ENCODE measurements at places on chromosomes 5 and 9.

- no peak for DNase-seq
These were observed 119.4 kb downstream of the SPOCK1 start for GRCh38 chr5:137379555-137380286.

DNA sequence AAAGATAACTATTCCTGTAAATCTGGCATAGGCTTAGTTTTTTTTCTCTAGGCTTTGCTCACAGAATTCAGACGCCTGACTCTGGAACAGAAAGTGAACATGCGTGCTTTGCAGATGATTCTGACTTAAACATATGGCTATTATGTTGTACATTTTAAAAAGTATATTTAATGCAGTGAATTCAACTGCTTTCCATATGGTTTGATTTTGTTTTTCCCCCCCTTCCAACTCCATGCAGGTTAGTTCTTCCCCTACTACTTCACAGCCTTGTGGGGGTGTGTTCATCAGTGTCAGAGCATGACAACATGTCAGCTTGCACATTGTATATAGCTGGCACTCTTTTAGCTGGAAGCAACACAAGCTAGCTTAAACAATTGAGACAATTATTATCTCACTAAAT, 226.8 kb downstream of the TMEM167A start:
- DNase-seq = no peak

GRCh38 chr9:116286297-116286696, 132.7 kb downstream of the PAPPA start:
- DNase-seq = no peak

- no peak for DNase-seq
These were observed 68.2 kb upstream of the APC start for GRCh38 chr5:112669328-112669963.

- DNase-seq = no peak
These were observed 248.0 kb downstream of the NSG2 start for GRCh38 chr5:174293481-174293880.

DNA sequence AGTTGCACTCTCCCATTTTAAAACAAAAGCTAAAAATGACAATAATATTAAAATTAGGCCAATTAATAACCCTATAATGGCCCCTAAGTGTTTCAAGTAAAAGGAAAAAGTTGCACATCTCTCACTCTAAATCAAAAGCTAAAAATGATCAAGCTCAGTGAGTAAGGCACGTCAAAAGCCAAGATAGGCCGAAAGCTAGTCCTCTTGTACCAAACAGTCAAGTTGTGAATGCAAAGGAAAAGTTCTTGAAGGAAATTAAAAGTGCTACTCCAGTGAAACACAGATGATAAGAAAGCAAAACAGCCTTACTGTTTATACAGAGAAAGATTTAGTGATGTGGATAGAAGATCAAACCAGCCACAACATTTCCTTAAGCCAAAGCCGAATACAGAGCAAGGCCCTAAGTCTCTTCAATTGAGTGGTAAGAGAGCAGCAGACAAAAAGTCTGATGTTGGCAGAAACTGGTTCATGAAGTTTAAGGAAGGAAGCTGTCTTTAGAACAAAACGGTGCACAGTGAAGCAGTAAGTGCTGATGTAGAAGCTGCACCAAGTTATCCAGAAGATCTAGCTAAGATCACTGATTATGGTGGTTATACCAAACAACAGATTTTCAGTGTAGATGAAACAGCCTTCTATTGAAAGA, 144.1 kb upstream of the ACOT12 start:
- DNase-seq = no peak

- DNase-seq = no peak
These were observed 33.9 kb downstream of the HACD4 start for GRCh38 chr9:20997503-20998076.

DNA sequence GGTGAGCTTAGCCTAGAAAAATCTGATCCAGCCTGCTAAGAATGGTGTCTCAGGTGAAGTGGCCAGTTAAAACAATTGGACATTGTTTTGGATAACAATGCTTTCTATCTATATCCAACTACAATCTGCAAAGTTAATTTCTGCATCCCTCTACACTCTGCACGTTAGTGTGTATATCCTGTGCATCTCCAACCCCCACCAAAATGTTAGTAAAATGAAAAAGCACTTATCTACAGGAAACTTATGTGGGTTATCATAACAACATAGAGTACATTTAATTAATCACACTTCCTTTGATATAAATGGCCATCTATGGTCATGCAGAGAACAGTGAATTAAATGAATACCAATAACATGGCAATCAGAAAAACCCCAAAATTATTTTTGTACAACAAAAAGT, 158.7 kb downstream of the NFIB start:
- no peak for DNase-seq

- DNase-seq = no peak
These were observed 389.6 kb downstream of the SEMA5A start for GRCh38 chr5:9156282-9156681.

- DNase-seq = no peak
These were observed 25.0 kb downstream of the C5orf15 start for GRCh38 chr5:133943475-133943817.

GRCh38 chr5:88130211-88130815, 138.3 kb downstream of the TMEM161B start:
- no peak for DNase-seq

DNA sequence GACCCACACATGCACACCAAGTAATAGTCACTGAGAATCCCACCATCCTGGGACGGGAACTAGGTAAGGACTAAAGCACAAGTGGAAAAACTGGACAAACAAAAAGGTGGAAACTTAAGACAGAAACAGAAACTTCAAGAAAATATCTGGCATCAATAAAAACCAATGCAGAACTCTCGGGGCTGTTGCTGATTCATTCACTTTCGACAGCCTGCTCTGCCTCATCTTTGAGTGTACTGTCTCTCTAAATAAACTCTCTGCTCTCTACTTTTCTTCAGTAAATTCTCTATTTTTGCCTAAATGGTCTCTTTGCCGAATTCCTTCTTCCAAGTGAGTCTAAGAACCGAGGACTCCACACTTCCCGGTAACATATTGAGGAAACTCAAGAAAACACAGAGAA, 116.9 kb downstream of the CDH9 start:
- no peak for DNase-seq

DNA sequence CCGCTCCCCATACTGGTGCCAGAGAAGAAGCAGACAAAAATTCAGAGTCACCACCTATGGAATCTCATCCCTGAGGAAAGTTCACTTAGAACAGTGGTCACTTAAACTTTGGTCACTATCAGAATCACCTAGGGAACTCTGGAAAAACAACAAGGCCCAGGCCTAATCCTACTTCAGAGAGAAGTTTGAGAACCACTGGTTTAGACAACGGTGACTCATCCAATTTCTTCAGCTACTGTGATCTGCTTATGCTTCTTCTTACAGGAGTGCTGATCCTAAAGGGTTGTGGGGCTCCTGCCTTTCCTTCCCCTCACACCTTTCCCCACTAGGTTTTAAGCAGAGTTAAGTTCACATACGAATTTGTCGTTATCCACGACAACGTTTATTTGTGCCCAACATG, 194.7 kb upstream of the KLF4 start:
- no peak for DNase-seq

GRCh38 chr9:4066120-4066519, 233.7 kb downstream of the GLIS3 start:
- no peak for DNase-seq

- DNase-seq = no peak
These were observed 41.8 kb downstream of the LMNB1 start for GRCh38 chr5:126818736-126819135.

- DNase-seq = no peak
These were observed 253.3 kb downstream of the DMAC1 start for GRCh38 chr9:7546261-7546660.

GRCh38 chr5:112757468-112758208, 20.0 kb downstream of the APC start:
- DNase-seq = peak; percentile 1

DNA sequence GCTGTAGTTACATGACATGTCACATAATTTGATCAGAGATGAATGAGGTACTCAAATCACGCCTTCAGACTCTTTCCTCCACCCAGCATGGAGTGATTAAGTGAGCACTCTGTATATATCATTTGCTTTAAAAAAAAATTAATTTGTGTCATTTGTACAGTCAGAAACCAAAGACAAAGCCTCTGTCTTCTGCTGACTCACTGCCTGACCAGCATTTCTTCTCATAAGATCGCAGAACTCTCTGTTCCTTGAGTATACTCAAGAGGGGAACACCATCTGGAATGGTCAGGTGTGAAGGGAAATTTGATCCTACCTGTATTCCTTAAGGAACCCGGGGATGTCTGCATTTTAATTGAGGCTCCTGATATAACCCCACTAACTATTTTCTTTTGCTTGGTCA, 254.4 kb downstream of the FAM114A2 start:
- DNase-seq = no peak

DNA sequence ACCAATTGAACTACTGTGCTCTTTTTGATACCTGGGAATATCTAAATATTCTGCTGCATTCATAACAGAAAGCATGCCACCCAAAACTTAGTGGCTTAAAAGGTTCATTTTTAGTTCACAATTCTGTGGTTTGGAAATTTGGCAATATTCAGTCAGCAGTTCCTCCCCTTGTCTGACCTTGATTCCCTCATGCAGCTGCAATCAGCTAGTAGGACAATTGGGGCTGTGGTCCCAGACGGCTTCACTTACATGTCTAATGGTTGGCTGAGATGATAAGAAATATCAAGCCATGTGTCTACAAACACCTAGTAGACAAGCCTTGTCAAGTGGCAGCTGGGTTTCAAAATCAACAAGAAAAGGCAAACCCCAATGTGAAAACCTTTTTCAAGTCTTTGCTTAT, 51.3 kb downstream of the ANXA1 start:
- no peak for DNase-seq

- no peak for DNase-seq
These were observed 14.4 kb downstream of the GLDC start for GRCh38 chr9:6631207-6631512.

- DNase-seq = no peak
These were observed 184.1 kb downstream of the PAX5 start for GRCh38 chr9:36849943-36850342.

- no peak for DNase-seq
These were observed 62.6 kb upstream of the DMAC1 start for GRCh38 chr9:7862170-7862569.

GRCh38 chr9:80605793-80606192, 1034.0 kb downstream of the TLE4 start:
- no peak for DNase-seq

- peak; percentile 67 for DNase-seq
These were observed 1.5 kb downstream of the VAV2 start for GRCh38 chr9:133990366-133991213.

- DNase-seq = no peak
These were observed 559.7 kb upstream of the CYLC2 start for GRCh38 chr9:102435427-102435826.

DNA sequence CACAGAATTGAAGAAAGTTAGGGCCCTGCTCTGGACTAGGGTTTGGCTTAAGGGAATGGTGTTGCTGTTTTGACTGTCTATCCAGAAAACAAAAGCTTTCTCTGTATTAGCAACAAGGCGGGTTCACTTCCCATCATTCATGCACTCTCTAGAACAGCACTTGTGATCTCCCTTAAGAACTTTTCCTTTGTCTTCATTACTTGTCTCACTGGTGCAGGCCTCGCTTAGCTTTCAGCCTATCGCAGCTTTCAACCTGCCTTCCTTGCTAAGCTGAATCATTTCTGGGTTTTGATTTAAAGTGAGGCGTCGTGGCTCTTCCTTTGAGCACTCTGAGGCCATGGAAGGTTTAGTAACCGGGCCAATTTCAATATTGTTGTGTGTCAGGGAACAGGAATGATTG, 35.2 kb upstream of the LPCAT1 start:
- DNase-seq = no peak

- DNase-seq = no peak
These were observed 148.1 kb upstream of the DMRT1 start for GRCh38 chr9:693201-694091.

GRCh38 chr5:78896132-78896531, 89.0 kb downstream of the ARSB start:
- no peak for DNase-seq

DNA sequence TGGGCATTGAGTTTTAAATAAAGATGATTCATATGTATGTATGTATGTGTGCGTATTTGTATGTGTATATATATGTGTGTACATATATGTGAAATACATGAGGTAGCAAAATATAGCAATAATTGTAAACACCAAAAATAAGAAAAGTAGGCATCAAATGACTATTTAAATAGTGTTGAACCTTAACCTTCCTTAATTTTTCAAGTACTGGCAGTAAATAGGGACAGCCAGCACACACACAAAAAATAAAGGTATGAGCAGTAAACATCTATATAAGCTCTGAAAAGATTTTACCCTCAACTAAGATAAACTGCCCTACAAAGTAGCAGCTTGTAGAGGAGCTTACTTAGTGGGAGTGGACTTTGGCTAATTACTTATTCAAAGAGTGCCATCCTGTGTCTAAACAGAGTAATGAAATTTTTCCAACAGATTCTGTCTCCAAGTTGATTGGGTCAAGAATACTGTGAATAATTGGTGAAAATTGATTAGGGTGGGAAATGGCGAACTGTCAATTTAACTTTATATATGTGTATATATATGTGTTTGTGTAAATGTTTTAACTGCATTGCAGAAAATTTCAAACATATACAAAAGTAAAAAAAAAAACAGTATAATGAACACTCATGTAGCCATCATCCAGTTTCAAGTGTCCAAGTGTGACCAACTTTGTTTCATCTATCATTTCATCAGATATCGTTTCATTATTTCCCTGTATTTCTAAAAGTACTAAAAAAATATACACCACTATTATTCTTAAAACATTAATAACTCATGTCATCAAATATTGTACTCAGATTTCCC, 2.0 kb upstream of the ADAMTS6 start:
- no peak for DNase-seq

DNA sequence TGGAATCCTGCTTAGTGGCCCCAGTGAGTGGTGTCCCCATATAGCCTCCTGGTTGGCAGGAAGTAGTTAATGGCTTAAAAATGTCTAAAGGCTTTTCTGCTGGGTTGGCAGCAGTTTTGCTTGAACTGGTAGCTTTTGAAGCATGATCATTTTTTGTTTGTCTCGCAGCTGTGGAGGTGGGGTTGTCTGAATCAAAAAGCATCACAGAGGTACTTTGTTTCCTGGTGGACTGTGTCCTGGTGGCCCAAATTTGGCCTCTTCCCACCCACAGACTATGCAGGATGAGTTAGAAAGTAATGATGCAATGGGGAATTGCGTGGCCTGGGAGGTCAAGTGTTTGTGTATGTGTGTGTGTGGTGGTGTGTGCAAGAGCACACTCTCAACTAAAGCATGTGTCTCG, 322.7 kb downstream of the ARHGEF28 start:
- DNase-seq = no peak

DNA sequence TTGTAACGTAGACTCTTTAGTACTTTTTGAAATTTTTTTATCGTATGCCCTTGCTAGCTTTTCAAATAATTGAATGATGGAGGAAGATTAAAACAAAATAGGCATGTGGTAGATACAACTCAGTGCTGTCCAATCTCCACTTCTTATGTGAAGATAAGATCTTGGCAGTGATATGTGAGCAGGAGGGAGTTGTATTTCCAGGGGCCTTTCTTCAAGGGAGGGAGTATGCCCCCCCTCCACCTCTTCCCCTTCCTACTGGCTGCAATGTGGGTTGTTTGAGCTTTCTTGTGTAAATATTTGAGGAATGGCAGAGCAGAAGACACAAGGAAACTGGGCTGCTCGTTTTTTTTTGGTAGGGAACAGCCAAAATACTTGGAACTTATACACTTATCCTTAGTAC, 374.9 kb downstream of the PSAT1 start:
- DNase-seq = no peak
